ENCODE measurements at places on chromosomes 7 and 10.

DNA sequence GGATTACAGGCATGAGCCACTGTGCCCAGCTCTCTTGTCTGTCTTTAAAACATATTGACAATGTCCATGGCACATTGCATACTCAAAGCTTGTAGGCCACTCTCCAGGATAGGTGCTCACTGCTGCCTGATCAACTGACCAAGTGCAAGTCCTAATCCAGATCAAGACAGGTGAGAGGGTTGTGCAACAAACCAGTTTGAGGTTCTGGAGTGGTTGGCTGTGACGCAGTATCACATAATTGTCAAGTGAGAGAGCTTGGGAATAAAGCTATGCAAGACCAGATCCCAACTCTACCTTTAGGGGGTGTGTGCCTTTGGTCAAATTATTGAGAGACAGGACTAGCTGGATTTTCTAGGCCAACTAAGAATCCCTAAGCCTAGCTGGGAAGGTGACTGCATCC lies 43.0 kb upstream of the OPN4 start:
- no peak for DNase-seq

GRCh38 chr7:135389971-135390370 lies 119.9 kb downstream of the CNOT4 start:
- no peak for DNase-seq

GRCh38 chr10:66747451-66747850 lies 178.4 kb upstream of the LRRTM3 start:
- no peak for DNase-seq

- no peak for DNase-seq
Observed at GRCh38 chr7:46360811-46361210, 439.7 kb upstream of the IGFBP3 start.

GRCh38 chr7:134255814-134256213 lies 60.9 kb downstream of the SLC35B4 start:
- no peak for DNase-seq

DNA sequence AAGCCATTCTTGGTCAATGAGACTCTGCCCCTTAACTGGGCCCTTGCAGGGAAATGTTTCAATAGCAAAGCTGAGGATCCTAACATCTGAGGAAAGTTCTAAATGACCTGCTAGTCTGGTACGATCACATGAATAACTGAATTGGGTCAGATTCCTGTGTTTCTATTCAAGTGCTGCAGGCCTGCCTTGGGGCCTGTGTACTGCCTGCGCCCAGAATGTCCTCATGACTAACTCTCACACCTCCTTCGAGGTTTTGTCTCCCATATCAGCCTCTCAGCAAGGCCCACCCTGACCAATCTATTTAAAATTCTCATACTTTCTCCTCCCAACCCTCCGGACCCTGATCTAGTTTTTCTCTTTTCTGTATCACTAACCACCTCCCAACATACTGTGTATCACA lies 4.4 kb downstream of the JAZF1 start:
- no peak for DNase-seq

DNA sequence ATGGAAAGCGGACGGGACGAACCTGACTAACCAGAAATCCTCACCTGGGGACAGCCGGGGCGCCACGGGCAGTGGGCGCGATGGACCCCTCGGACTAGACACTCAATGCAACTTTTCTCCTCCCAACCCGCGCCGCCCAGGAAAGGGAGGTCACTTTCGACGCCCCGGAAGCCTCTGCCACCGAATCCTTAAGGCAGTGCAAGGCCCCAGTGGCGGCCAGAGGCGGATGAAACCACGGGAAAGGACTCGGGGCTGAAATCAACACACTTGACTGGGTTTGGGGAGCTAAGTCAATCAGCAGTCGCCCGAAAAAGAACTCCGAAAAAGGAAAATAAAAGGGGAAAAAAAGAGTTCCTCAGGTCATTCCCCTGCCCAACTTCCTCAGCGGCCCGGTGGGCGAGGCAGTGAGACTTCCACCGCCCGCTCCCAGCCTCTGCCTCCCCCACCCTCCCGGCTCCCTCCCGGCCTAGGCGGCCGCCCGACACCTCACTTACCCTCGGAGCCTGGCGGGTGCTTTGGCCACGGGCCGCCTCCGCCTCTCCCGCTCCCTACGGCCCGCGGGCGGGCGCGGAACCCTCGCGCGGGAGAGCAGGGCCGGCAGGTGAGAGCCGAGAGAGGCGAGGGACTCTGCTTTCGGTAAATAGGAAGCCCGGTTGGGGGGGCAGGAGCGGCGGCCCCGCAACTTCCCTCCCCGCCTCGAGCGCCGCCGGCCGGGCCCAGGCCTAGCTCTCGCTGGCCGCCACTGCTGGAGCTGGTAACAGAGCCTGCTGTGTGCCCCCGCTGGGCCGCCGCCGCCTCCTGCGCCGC lies 518 bp downstream of the WAPL start:
- peak; percentile 40 for DNase-seq
